ENCODE measurements at places on chromosomes 7 and 10. TPM values are rescaled to one million over a fixed set of nuclear protein-coding genes. Genes with fewer than 3 reads are reported as not detected.

DNA sequence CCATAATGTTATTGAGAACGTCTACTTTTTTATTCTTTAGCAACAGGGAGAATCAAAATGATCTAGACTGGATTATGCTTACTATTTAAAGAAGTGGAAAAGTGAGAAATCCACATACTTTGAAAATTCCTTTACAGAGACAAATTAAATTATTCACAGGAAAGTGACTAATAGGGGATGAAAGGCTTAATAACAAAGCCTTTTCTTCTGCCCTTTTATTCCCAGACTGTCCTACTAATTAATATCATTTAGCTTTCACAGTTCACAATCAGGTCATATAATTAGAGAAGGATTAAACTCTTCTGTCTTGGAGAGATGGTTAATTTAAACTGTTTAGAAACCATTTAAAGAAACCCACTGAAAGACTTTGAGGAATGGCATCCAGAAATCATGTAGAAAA lies 58.8 kb downstream of the ARL4A start:
- H3K27ac ChIP-seq = no peak overlapping the region
- H3K4me3 ChIP-seq = no peak overlapping the region
- DNase-seq = no peak
- H3K27me3 ChIP-seq = no peaks in the 10 kb centered on the region

DNA sequence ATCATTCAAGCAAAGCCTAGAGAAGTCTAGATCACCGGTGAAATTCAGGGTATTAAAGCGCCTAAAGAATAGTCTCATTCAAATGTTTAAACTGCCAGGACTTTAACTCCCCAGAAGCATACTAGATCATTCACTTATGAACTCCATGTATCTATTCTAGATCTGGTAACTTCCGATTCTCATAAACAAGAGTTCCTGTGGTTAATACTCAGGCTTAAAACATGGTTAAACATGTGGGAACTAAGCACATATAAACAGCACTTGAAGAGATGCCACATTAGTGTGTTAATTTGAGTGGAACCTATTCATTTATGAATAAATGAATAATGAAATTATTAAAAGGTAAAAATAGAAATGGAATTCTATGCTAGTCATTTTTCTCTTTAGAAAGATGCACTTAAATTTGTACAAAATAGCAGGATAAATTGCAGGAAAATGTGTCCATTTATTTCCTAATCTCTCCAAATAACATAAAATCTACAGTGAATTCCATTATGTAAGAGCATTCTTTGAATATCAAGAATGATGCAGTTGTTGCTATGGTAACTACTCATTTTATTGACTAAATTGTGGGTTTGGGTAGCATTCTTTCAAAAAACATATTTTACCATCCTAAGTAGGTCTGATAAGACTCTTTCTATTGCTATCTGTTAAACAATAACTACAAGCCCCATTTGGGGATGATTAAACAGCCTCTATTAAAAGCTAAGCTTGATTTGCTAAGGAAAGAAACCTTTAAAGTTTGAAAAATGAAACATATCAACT lies 147.6 kb upstream of the TMEM168 start:
- no peak overlapping the region for H3K27ac ChIP-seq
- no peak for DNase-seq
- H3K36me3 ChIP-seq = peaks cover 5% of the 10 kb centered on the region
- peak overlapping the region; percentile 92 for H3K4me3 ChIP-seq
- H3K4me1 ChIP-seq = peaks cover 10% of the 10 kb centered on the region

Gene CYP3A7
- not detected for total RNA-seq

GRCh38 chr7:27157702-27158431 lies 1.4 kb upstream of the HOXA7 start:
- no peak overlapping the region for H3K27ac ChIP-seq
- H3K4me3 ChIP-seq = no peak overlapping the region
- peak; percentile 44 for DNase-seq
- H3K4me1 ChIP-seq = no peaks in the 10 kb centered on the region
- peaks cover 100% of the 10 kb centered on the region for H3K27me3 ChIP-seq

- DNase-seq = no peak
- no peaks in the 10 kb centered on the region for H3K27me3 ChIP-seq
- H3K27ac ChIP-seq = no peak overlapping the region
- no peaks in the 10 kb centered on the region for H3K4me1 ChIP-seq
- H3K36me3 ChIP-seq = no peaks in the 10 kb centered on the region
Observed at GRCh38 chr7:46461334-46461777, 540.3 kb upstream of the IGFBP3 start.

DNA sequence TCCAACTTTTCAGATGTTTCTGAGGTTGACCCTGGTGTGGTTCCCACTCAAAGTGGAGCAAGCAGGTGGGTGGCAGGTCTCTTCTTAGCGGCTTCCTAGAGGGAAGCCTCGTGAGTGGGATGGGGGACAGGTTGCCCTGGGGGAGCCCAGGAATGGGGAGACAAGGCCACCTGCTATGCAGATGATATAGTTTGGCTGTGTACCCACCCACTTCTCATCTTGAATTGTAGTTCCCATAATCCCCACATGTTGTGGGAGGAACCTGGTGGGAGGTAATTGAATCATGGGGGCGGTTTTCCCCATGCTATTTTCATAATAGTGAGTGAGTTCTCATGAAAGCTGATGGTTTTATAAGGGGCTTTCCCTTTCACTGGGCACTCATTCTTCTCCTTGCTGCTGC lies 68.3 kb downstream of the KIAA1217 start:
- H3K4me3 ChIP-seq = no peak overlapping the region
- H3K27me3 ChIP-seq = no peaks in the 10 kb centered on the region
- H3K4me1 ChIP-seq = no peaks in the 10 kb centered on the region
- H3K27ac ChIP-seq = no peak overlapping the region
- H3K36me3 ChIP-seq = peaks cover 17% of the 10 kb centered on the region

DNA sequence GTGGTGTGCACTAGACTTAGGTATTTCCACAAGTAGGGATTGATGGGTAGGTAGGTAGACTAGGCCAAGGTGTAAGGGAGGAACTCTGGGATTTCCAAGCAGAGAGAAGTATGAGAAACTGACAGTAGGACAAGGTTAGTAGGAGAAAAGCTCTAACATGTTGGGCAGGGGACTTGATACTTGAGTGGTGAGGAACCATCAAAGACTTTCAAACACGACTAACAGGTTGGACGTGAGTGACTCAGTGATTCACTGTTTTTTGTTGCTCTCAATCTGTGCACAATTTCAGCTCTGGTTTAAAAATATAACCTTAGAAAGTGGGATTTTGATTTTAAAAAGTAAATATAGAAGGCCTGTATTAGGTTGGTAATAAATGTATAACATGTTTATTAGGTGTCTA lies 44.4 kb downstream of the KLHDC10 start:
- H3K27ac ChIP-seq = no peak overlapping the region
- no peaks in the 10 kb centered on the region for H3K4me1 ChIP-seq
- DNase-seq = no peak
- H3K27me3 ChIP-seq = no peaks in the 10 kb centered on the region
- H3K36me3 ChIP-seq = no peaks in the 10 kb centered on the region
- no peak overlapping the region for H3K4me3 ChIP-seq

DNA sequence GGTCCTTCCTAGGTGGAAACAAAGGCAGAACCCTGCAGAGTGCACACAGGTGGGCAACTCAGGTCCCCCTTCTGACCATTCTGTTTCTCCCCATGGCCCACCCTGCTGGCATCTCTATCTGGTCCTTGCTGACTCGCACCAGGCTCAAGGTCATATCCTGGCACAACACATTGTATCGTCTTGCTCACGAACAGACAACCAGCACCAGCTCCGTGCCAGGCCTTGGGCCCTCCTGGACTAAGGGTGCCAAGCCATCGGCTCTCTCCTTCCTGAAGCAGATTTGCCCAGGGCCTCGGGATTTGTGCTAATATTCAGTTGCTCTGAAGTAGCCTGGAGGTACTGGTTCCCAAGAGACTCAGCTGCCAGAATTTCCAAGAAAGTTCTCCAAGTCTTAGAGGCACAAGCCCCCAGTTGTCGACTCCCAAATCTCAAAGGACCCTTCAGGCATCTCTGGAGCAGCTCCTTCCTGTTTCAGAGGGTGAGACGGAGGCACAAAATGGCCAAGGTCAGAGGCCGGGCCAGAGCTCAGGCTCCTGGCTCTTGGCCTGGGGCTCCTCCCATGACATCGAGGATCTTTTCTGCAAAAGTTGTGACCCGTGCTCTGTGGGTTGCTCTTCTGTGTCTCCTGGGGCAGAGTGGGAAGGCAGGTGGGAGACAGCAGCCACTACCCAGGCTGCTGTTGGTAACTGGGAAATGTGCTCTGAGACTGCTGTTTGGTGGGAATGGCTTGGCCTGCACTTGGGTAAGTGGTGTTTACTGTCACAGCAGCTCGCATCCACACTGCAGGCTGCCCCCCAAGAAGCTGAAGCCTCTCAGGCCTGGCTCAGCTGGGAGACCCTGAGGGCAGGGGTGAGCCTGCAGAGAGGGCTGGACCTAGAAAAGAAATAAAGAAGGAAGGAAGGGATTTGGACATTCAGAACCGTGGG lies 121.3 kb downstream of the RGS10 start:
- H3K4me1 ChIP-seq = no peaks in the 10 kb centered on the region
- DNase-seq = no peak
- H3K4me3 ChIP-seq = no peak overlapping the region
- H3K36me3 ChIP-seq = no peaks in the 10 kb centered on the region

DNA sequence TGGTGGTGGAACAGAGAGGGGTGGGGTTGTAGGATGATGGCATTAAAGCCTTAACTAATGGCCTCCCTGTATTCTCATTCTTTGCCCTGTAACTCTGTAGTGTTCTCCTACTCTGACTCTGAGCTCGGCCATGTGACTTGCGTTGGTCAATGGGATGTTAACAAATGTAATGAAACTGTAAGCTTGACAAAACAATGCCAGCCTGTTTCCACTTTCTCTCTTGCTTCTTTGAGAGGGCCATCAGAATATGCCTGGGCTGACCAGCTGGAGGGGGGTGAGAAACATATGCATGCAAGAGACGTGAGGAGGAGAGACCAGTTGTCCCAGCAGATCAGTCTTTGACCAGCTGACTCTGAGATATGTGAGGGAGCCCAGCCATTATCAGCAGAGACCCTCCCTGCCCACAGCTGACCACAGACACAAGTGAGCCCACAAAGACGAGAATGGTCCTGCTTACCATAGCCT lies 100.6 kb downstream of the ICA1 start:
- no peaks in the 10 kb centered on the region for H3K4me1 ChIP-seq
- H3K36me3 ChIP-seq = no peaks in the 10 kb centered on the region
- H3K4me3 ChIP-seq = no peak overlapping the region
- no peaks in the 10 kb centered on the region for H3K27me3 ChIP-seq
- H3K27ac ChIP-seq = no peak overlapping the region
- DNase-seq = no peak

DNA sequence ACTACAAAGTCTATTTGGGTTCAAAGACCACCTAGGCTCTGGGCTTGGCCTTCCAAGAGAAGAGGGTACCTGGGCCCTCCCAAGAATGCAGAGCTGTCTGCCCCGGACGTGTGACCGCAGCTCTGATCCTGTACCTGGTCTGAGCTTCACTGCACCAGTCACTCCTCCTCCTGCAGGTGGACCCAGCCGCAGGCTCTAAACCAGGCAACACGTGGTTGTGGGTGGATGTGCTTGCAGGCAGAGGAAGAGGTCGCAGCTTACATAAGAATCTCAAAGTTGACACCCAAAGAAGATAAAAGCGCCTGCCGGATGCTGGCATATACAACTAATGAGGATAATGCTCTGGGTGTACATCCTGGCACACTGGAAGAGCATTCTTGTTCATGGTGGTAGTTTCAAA lies 9.4 kb upstream of the PFKP start:
- H3K4me1 ChIP-seq = no peaks in the 10 kb centered on the region
- no peaks in the 10 kb centered on the region for H3K36me3 ChIP-seq
- no peaks in the 10 kb centered on the region for H3K27me3 ChIP-seq
- DNase-seq = no peak
- no peak overlapping the region for H3K27ac ChIP-seq
- no peak overlapping the region for H3K4me3 ChIP-seq

DNA sequence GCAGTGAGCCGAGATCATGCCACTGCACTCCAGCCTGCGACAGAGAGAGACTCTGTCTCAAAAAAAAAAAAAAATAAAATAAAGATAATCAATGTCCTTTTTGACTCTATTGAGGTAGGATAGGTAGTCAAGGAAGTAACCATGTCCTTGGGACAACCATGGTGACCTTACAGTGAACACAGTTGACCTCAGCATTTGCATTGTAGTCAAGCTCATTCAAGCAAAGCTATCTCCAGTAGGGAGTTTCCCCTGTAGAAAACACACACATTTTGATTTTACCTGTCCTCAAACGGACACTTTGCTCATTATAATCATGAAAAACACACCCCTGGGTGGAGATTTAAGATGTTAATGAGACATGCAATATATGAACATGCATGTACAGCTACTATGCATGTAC lies 171.7 kb downstream of the KIF20B start:
- no peaks in the 10 kb centered on the region for H3K4me1 ChIP-seq
- H3K27me3 ChIP-seq = no peaks in the 10 kb centered on the region
- H3K27ac ChIP-seq = no peak overlapping the region
- no peaks in the 10 kb centered on the region for H3K36me3 ChIP-seq
- no peak for DNase-seq

GRCh38 chr7:80659120-80660055 lies 20.9 kb downstream of the CD36 start:
- H3K4me3 ChIP-seq = no peak overlapping the region
- no peak for DNase-seq
- no peak overlapping the region for H3K27ac ChIP-seq
- H3K27me3 ChIP-seq = no peaks in the 10 kb centered on the region

Gene HOXA4
- not detected for total RNA-seq

GRCh38 chr7:55033236-55033846 lies 14.5 kb downstream of the EGFR start:
- no peak overlapping the region for H3K4me3 ChIP-seq
- no peaks in the 10 kb centered on the region for H3K4me1 ChIP-seq
- no peak for DNase-seq
- H3K36me3 ChIP-seq = no peaks in the 10 kb centered on the region
- H3K27me3 ChIP-seq = no peaks in the 10 kb centered on the region

DNA sequence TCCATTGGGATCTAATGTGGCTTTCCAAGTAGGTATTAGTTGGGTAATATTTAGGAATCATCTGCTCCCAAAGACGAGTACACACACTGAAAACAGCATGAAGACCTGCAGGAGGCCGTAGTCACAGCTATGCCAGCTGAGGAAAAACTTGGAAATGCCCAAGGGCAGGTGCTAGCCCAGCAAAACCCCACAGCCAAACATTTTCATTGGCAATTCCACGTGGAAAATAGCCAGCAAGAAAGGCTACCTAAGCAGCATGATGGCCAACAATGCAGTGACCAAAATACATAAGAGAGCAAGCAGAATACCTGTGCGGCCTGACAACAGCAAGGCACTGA lies 32.7 kb downstream of the DOCK4 start:
- peak overlapping the region; percentile 59 for H3K27ac ChIP-seq
- no peak for DNase-seq
- no peaks in the 10 kb centered on the region for H3K27me3 ChIP-seq

Gene FRMD4A
- 20.1 TPM for total RNA-seq

DNA sequence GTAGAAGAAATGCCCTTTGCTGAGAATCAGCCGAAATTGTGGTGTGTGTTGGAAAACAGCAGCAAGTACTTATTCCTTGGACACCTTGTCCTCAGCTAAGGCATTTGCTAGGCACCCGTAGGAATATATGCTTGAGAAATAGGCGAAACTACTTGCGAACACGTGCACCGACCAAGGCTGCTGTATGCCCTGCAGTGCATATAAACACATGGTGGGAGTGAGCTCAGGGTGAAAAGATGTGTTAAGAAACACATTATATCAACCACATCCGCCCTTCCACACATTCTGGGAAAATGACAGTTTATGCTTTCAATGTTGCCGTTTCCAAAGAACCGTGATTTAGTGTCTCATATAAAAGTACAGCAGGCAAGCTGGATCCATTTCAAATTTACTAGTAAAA lies 199.2 kb downstream of the JCAD start:
- no peaks in the 10 kb centered on the region for H3K36me3 ChIP-seq
- H3K27ac ChIP-seq = no peak overlapping the region
- DNase-seq = no peak
- H3K27me3 ChIP-seq = peaks cover 4% of the 10 kb centered on the region

- H3K27ac ChIP-seq = no peak overlapping the region
- H3K4me3 ChIP-seq = no peak overlapping the region
- DNase-seq = no peak
- no peaks in the 10 kb centered on the region for H3K27me3 ChIP-seq
Observed at GRCh38 chr7:46738796-46739195, 817.7 kb upstream of the IGFBP3 start.

Data from endodermal cell (in vitro differentiated cells).